ENCODE measurements at places on chromosomes 1 and 21.

DNA sequence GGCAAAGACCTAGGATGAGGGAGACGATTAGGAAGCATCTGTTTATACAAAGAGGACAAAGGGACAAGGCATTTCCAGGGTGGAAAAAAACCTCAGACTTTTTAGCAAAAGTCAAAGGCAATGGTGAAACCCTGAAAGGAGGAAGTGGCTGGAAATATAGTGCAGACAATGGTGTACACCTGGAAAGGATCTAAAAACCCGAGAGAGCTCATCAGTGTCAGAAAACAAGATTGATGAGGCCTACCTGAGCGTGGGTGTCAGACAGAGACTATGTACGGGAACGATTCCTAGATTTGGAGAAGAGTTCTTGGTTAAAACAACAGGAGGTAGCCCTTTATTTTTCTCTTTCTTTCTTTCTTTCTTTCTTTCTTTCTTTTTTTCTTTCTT, 68.8 kb upstream of the HUNK start:
- no peak for DNase-seq

DNA sequence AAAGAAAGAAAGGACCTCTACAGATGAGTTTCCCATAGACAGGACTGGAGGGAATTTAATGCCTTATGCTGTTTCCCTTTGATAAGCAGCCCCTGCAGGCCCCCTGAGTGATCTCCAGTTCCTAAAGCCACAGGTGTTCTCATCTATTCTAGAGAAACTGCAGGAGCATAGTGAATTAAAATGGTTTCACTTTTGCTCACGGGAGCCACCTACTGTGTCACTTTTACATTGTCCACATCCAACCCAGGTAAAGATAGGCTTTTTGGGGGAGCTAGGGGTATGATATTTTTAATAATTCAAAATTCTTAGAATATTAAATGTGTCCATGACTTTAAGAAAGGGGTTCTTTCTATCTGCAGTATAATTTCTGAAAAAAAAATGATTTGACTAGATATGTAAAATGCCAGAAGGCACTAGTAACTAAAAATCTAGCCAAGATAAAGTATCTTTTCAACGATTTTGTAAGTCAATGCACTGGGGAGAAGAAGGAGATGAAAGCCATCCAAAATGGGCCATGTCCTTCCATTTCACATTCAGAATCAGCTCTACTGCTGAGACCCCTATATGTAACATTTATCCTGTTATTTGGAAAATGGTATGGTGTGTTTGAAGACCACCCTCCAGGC, 267.3 kb upstream of the DUSP10 start:
- DNase-seq: no peak

DNA sequence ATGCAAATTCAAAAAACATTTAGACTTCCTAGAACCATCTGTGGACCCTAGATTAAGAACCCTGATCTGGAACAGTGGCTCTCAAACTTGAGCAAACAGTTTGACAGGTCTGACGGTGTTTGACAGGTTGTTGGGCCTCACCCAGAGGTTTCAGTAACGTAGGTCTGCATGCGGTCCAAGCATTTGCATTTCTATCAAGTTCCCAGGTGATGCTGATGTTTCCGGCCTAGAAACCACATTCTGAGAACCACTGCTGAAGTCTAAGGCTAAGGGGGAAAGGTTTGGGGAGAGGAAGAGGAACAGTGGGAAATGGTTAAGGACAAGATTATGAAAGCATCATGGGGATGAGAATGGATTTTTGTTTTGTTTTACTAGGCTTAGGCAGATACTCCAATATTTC, 48.6 kb downstream of the MDM4 start:
- no peak for DNase-seq

DNA sequence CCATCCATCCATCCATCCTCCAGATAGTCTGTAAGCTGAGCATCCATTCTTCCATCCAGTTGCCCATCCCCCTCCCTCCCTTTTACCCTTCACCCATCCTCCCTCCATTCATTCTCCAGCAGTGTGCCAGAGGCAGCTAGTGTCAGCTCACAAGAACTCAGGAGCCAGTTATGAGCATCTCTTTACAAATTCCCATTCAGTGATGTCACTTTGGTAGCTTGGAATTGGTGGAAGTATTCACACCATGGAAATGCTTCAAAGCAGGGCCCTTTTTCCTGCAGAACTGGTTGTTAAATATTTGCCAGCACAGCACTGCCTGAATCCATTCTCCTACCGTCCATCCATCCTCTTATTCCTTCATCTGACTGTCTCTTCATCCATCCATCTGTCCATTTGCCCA, 72.5 kb downstream of the ARHGEF10L start:
- no peak for DNase-seq

DNA sequence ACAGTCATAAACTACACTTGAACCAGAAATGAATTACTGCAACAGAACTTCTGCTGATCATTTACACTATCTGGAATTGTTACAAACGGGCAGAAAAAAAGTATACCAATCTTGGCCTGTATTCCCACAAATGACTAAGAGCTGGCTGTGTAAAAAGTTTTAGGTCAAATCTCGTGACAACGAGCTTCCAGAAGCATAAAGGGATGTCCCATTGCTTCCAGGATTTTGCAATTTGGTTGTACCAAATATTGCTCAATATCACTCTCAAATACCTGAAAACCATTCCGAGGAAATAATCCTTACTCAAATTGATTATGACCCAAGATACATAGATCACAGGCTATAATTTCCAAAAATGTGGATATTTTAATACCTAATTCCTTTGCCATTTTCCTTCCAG, 175.6 kb downstream of the TBX15 start:
- no peak for DNase-seq

- DNase-seq: no peak
Measured at GRCh38 chr1:72649991-72650390, 367.7 kb upstream of the NEGR1 start.

- DNase-seq: no peak
Measured at GRCh38 chr1:48693674-48694320, 82.9 kb downstream of the BEND5 start.

DNA sequence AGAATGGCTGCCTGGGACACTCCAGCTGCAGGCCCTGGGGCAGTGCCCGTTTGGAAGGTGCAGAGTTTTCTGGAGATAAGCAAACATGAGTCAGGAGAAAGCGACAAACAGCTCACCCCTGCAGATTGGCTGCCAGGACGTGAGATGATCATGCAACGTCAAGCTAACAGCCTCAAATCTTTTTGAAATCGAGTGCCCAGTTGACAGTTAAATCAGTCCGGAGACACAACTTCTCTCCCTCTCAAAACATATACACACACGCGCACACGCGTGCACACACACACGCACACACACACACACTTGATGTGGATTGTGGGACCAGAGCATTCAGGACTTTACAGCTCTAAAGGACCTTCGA, 49.4 kb downstream of the TENT5C start:
- DNase-seq: no peak

GRCh38 chr21:35309316-35309715, 260.2 kb upstream of the RUNX1 start:
- DNase-seq: no peak

GRCh38 chr1:161827786-161828185, 61.7 kb downstream of the ATF6 start:
- DNase-seq: no peak

DNA sequence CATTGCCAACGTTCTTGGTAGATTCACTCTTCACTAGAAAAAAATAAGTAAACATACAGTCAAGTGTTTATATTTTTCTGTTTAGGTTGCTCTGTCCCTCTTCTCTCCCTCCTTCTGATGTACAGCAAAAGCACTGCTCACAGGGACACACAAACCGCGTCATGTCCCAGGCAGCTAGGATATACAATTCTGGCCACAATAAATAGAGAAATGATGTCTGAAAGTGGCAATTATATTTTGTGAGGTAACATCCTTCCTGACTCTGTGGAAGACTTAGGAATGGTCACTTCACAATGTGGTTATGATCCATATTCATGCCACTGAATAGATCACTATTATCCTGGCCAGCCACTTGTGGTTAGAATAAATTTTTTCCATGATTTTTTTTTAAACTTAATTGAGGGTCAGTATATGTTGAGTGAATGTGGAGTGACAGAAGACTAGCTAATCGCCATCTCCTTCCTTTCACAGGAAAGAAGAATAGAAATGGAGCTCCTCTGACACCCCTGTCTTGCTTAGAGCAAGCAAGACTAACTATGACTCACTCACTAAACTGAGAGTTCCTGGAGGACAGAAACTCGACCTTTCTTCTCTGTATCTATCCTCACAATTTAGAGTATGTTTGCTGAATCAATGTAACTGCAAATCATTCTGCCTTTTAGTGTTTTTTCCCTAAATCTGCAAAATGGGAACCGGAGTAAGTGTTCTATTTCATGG, 54.0 kb downstream of the ZNHIT6 start:
- no peak for DNase-seq

DNA sequence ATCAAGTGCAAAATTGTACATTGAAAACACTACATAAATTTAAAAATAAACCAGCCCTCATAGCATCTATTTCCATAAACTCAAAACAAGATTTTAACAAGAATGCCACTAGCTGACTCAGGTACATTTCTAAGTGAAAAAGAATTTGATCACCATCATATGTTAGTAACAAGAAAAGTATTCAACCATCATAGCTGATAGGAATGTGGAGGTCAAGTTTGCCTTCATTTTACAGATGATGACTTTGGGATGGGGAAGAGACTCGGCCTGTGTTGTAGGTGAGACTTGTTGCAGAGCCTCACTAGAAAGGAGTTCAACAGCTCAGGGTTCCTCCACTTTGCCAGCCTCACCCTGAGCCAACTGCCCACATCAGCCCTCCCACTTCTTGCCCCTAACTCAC, 318.8 kb upstream of the FAM78B start:
- DNase-seq: no peak

- peak; percentile 89 for DNase-seq
Measured at GRCh38 chr1:110136911-110137310, 13.4 kb upstream of the SLC6A17 start.

GRCh38 chr1:27959792-27960603, at the start of gene XKR8:
Gene XKR8, plus strand, starts transcription at chr1:27959973. Its CDS starts 97 bp downstream, at chr1:27960070.
- no peak for DNase-seq

DNA sequence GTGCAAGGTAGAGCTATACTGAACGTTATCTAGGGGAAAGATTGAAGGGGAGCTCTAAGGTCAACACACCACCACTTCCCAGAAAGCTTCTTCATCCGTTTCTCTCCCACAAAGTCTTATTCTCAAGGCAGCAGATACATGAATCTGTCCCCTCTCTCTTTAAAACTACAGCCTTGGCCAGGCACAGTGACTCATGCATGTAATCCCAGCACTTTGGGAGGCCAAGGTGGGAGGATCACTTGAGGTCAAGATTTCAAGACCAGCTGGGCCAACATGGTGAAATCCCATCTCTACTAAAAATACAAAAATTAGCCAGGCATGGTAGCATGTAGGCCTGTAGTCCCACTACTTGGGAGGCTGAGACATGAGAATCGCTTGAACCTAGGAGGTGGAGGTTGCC, 8.1 kb downstream of the CYP4X1 start:
- peak; percentile 15 for DNase-seq

GRCh38 chr21:21146587-21147373, 148.6 kb downstream of the NCAM2 start:
- no peak for DNase-seq

DNA sequence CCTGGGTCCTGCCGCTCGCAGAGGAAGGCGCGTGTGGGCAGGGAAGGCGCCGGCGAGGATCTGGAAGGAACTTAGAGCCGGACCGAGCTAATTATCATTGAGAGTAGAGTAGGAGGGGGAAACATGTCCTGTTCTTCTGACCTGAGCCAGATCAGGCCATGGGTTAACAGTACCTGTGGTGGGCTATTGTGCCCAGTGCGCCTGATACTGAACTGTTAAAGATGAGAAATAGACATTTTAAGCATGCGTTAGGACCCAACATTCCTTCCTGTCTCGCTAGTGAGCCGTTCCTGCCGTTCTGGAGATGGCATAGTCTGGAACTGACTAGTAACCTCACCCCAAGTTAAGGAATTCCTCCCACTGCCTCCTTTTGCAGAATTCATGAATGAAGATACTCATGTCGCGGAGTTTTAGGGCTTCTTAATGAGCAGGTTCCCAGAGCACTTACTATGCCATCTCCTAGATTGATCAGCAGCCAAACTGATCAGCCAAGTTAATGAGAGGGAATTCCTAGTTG, 870 bp downstream of the STRIP1 start:
- no peak for DNase-seq

DNA sequence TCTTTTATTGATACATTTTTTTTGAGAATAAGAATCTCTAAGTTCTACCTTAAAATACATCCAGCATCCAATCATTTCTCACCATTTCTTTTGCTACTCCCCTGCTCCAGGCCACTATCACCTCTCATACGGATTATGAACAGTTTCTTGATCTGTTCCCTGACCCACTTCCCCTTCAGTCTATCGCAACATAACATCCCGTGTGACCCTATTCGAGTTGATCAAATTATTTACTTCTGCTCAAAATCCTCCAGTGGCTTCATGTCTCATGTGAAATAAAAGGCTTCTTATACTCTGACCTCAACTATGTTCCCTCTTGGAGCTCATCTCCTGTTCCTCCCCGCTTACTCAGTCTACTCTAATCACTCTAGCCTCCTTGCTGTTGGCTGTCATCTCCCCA, 5.2 kb downstream of the ALG14 start:
- no peak for DNase-seq

GRCh38 chr1:30879940-30880677, 28.4 kb downstream of the SDC3 start:
- no peak for DNase-seq

- DNase-seq: no peak
Measured at GRCh38 chr1:150109586-150109985, 40.1 kb upstream of the PLEKHO1 start.

GRCh38 chr1:11320153-11320936, 47.3 kb downstream of the UBIAD1 start:
- peak; percentile 81 for DNase-seq

DNA sequence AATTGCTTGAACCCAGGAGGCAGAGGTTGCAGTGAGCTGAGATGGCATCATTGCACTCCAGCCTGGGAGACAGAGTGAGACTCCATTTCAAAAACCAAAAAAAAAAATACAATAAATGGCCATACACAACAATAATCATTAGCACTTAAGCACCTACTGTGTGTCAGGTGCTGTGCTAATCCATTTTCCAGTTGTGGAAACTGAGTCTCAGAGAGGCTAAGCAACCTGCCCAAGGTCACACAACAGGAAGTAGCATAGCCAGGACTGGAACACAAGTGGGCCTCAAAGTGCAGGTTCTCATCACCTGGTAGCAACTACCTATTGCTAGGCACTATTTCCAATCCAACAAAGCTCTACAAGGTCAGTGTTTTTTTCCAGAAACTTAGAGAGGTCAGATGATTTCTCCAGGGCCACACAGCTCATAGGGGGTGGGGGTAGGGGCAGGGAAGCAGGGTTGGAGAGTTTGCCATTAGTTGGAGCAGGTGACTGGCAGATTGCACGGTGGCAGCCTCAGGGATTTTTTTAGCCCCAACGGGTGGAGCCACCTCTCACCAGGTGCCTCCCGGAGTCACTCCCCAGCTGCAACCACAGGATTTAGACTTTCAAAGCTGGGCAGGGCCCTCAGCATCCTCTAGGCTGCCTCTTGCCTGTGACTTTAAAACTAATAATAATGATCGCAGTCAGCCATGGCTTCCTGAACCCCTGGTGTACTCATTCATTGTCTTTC, 52.5 kb upstream of the ID3 start:
- DNase-seq: no peak
